ENCODE measurements at places on chromosomes 12 and 14.

GRCh38 chr12:10584415-10584814 is 29.0 kb downstream of the MAGOHB start:
- no peak for DNase-seq

GRCh38 chr14:97824218-97824617 is 1027.0 kb downstream of the VRK1 start:
- DNase-seq = no peak

DNA sequence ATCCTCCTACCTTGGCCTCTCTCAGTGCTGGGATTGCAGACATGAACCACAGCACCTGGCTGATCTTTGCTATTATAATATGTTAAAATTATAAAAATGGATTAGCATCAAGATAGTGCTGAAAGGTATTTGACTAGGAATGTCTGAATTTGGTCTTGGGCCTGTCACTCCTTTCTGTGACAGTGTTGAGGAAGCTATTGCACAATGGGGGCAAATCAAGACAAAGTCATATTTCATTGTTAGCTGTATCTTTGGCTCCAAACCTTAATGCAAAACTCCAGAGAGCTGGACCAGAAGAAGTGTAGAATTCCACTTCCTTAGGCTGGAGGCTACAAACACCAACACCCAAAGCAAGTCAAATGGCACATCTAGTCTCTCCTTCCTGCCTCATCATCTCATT is 42.2 kb downstream of the ZCRB1 start:
- no peak for DNase-seq

GRCh38 chr14:64508215-64508776 is 3.7 kb downstream of the ZBTB1 start:
- no peak for DNase-seq

DNA sequence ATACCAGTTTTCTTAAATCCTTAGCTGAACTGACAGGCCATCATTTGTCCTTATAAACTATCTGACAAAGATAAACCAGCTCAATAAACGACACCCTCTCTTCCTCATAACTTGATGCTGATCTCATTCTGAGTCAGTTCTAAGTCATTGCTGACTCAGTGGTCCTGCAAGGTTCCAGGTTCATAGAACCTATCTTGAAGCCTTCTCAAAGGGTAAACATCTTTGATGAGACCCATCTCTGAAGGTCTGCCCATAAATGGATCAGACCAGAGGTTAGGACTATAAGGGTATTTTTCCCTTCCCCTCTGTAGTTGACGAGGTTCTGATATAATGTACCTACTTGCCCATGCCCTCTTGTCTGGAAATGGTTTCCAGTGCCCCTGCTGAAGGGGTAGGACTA is 11.9 kb downstream of the NAA25 start:
- DNase-seq = no peak

DNA sequence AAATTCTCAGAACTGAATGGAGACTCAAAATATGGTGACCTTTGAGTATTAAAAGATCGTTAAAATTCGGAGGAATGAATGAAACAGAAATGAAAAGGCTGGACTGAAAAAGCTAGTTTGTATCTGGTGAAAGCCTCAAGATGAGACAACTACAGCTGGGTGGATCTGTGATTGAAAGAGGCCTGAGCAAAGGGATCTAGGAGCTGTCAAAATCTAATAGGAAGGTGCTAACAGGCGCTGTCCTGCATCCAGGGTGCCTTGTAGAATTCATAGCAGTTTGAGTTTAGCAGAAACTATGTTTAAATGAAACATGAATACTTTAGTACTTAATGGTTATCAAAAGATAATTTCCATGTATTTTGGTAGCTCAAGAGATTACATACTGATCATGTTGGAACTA is 2.3 kb downstream of the YY1 start:
- DNase-seq = no peak

GRCh38 chr12:817941-818600 is 65.7 kb downstream of the WNK1 start:
- DNase-seq = no peak

GRCh38 chr12:123139926-123140675 is 10.8 kb downstream of the PITPNM2 start:
- peak; percentile 34 for DNase-seq

GRCh38 chr14:91599994-91600393 is 89.9 kb upstream of the PPP4R3A start:
- no peak for DNase-seq

DNA sequence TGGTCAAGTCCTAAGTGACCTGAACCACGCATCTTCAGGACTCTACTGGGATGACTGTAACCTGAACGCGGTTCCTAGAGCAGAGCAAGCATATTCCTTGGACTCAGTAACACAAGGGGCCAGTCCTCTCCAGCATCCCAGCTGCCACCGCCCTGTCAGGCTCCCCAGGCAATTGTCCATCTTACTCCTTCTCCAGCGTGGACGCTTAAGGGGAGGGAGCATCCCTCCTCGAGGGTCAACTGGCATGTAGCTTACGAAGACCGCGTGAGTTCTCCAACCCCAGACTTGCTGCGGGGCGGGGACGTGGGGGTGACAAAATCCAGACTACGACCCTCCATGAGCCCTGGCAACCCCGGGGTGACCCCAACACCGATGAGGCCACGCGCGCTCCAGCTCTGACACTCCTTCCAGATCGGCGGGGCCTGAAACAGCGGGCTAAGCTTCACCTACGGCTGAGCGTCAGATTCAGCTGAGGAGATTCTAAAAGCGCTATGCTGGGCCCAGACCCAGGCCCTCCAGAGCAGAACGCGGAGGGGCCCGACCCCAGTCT is 846 bp upstream of the MTHFD1 start:
- DNase-seq = no peak

- DNase-seq = no peak
Measured at GRCh38 chr12:132881818-132882217, 5.6 kb downstream of the CHFR start.

DNA sequence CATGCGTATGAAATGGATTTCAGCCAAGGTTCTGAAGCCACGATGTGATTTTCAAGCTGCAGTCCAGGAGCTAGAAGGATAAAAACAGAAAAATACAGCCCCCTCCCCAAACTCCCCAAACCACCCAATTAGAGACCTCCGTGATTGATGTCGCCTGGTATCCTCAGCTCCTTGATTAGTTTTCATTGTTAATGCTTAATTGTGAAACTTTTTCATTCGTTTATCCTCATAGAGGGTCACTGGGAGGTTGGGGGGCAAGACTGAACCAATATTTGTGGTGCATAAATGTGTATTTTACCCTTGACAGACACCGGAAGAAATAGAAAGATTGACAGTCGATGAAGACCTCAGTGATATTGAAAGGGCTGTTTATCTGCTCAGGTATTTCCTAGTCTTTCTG is 1.6 kb downstream of the PPP4R4 start:
- DNase-seq = no peak

DNA sequence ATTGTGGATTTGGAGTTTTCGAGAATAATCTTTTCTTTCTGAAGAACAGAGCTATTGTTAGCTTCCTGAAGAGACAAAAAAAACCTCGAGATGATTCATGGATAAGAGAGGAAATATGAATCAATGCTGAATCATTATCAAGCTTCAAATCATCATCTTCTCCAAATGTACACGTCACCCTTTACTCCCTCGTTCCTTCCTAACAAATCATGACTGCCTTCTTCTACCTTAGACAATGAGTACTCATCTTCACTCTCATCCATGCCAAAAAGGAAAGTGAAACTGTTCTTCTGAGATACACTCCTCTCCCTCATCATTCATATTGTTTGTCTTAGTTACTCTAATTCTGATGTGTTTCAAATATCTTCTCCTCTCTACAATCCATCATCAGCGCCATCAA is 1115.8 kb upstream of the ATXN7L3B start:
- DNase-seq = no peak

- DNase-seq = no peak
Measured at GRCh38 chr12:115473257-115473956, 789.4 kb upstream of the TBX3 start.

- no peak for DNase-seq
Measured at GRCh38 chr12:67073336-67073735, 195.8 kb upstream of the CAND1 start.

GRCh38 chr12:75996861-75997447 is 34.6 kb downstream of the PHLDA1 start:
- DNase-seq = no peak

- no peak for DNase-seq
Measured at GRCh38 chr12:971991-972390, 19.0 kb upstream of the ERC1 start.

GRCh38 chr12:46531059-46531785 is 158.6 kb upstream of the SLC38A2 start:
- DNase-seq = no peak

DNA sequence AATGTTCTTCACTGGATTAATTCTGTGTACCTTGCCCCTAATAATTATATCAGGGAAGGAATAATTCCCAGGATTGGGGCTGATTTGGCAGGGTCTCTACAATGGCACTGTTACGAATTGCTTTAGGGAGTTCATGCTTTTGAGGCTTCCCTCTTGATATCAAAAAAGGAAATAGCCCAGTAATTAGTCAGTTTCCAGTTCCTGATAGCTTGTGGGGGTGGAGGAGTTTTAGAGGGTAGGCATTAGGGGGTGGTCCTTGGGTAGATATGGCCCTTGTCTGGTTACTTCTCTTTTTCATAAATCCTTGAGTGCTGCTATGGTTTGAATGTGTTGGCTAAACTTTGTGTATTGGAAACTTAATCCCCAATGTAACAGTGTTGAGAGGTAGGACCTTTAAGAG is 6.1 kb upstream of the SRSF5 start:
- DNase-seq = no peak

- no peak for DNase-seq
Measured at GRCh38 chr12:67714648-67715047, 66.1 kb downstream of the DYRK2 start.

- DNase-seq = no peak
Measured at GRCh38 chr12:113983265-113983664, 17.1 kb upstream of the RBM19 start.

DNA sequence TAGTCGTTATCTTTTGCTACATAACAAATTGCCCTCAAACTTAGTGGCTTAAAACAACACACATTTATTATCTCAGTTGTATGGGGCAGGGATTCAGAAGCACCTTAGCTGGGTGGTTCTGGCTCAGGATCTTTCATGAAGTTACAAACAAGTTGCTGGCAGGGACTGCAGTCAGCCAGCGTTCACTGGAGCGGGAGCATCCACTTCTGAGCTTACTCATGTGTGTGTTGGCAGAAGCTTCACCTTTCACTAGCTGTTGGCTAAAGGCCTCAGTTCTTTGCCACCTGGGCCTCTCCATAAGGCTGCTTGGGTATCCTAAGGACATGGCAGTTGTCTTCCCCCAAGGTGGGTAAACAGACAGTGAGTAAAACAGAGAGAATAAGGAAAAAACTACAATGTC is 365.7 kb downstream of the RPS29 start:
- DNase-seq = peak; percentile 13

DNA sequence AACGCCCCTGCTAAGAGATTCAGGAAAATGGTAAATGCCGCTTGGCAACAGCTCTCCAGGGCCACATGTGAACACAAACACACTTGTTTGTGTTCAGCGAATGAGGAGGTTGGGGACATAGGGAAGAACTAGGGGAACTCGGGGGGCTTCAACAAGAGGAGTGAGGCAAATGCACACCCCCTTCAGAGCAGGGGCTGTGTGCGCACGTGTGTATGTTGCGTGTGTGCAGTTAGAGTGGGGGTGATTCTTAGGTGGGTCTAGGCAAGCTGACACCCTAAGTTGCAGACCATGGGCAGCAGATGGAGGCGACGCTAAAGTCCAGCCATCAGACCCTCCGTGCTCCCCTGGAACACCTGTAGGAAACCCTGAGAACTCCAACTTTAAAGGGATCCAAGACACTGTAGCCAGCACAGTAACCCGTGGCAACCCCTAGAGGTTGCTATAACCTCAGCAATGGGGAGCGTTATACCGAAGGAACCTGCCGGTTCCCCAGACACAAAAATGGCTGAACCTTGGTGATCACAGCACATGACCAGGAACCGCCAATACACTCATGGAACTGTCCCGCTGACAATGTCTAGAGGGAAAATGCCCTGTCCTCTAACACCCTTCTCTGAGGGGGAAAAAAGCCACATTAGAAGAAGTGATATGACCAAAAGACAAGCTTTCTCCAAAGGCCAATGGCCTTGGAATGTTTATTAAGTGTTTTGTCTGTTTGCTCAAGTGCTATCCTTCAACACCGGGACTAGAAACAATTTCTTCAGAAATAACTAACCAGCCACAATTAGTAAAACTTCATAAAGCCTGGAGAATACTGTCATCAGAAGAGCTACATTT is 86.5 kb upstream of the CEP83 start:
- DNase-seq = peak; percentile 40

- no peak for DNase-seq
Measured at GRCh38 chr12:15887043-15887817, 5.0 kb downstream of the STRAP start.

DNA sequence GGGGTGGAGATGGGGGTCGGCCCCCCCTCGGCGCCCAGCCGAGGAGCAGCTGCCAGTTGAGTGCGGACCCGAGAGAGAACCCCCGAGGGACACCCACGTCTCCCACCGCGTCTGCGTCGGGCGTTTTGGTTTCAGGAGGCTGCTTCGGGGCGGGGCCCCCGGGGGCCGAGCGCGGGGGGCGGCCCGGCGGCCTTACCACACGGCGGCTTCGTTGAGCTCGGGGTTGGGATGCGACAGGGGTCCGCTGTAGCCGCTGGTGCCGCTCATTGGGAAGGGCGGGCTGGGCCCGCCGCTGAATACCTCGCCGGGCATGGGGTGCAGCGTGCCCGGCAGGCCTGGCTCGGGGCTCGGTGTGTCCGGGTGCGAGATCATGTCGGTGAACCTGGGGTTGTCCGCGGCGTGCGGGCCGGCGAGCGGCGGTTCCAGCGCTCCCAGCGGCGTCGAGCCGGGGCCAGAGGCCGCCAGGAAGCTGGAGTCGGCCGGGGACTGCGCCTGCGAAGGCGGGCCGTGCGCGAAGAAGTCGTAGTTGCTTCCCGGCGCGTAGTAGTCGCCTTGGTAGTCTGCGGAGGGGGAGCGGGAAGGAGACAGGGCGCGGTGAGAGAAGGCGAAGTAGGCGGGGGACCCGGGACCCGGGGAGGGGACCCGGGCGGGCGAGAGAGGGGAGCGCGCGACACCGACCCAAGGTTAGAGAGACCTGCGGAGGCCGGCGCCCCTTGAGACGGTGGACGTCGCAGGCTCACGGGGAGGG is 8.5 kb downstream of the LHX5 start:
- DNase-seq = peak; percentile 53

- no peak for DNase-seq
Measured at GRCh38 chr14:75905147-75905904, 76.5 kb downstream of the TGFB3 start.

DNA sequence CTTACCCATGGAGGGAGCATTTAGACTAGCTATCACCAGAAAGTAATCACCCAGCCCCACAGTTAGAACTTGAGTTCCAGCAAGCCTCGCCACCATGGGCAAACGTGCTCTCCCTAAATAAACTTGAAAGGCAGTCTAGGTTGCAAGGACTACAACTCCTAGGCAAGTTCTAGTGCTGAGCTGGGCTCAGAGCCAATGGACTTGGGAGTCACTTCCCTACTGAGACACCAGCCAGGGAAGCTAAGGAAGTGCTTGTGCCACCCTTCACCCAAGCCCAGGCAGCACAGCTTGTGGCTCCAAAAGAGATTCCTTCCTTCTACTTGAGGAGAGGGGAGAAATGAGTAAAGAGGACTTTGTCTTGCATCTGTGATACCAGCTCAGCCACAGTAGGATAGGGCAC is 57.9 kb downstream of the SLCO1A2 start:
- no peak for DNase-seq

- no peak for DNase-seq
Measured at GRCh38 chr14:68982581-68982980, 3.5 kb upstream of the ACTN1 start.

Data from nephron progenitor cell (in vitro differentiated cells).